ENCODE measurements at places on chromosomes 1 and 21. TPM values are rescaled to one million over a fixed set of nuclear protein-coding genes. Genes with fewer than 3 reads are reported as not detected.

DNA sequence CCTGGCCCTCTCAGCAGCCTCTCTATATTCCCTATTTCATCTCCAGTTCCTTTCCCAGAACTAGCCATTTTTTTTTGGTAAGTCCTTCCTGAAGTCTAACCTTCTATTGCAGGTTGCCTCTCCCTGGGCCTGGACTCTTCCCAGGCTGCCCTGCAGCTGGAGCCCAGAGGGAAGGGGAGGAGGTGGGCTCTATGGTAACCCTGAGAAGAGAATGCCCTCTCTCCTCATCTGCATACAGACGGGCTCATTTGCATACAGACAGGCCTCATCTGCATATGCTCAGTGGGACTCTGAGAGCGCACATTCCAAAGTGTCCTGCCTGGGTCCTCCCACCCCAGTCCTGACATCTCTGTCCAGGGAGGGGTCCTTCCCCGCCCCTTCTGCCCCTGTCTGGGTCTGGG lies 32.7 kb downstream of the RHBG start:
- no peak for DNase-seq

DNA sequence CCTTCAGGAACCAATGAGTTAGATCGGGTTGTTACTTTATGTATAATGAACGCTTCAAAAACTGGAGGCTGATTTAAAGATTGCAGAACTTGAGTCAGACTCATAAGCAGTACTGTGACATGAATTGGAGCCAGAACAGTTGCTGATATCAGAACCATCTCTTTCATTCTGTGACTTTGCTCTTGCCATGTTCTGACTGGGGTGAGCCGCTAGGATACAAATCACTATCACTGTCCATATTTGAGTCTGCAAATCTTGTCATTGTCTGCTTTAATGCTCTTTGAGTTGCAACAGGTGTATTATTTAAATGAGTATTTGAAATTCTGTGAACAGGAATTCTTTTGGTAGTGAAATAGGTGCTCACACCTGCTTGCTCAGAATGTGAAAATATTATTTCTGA lies 52.5 kb downstream of the LRIG2 start:
- no peak for DNase-seq

Gene LIPI
- not detected for total RNA-seq

- no peak for DNase-seq
Measured at GRCh38 chr1:166988974-166989515, at the start of gene MAEL. MAEL (plus strand) TSS chr1:166989280; CDS start chr1:166989353, 73 bp downstream.

Gene IL12RB2
- not detected for total RNA-seq

GRCh38 chr1:183039330-183039729 lies 16.1 kb downstream of the LAMC1 start:
- DNase-seq: no peak

Gene DHRS3
- total RNA-seq: 489 TPM

Gene NPHS2
- not detected for total RNA-seq

Gene DNASE2B
- not detected for total RNA-seq

Data from Caki2 (cell line).